ENCODE measurements at places on chromosomes 2 and 18. TPM values are rescaled to one million over a fixed set of nuclear protein-coding genes. Genes with fewer than 3 reads are reported as not detected.

DNA sequence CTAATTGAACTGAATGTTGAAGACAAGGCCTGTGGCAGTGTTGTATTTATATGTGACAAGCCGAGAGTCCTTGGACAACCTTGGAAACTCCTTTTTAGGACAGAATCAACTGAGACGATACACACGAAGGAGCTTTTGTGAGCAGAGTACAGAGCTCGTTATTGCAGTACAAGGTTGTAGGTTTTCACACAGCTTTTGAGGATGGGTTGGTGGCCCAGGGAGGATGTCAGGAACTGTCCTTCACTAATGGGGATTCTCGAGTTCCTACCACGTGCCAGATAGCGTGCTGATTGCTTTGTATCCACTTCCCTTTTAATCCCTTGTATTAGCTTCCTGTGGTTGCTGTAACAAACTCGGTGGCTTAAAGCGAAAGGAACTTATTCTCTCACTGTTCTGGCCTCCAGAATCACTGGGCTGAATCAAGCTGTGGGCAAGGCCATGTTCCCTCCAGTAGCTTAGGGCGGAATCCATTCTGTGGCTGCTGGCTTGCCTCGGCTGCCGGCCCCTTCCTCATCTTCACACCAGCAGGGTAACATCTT is 20.2 kb downstream of the INPP4A start:
- DNase-seq, result no peak

DNA sequence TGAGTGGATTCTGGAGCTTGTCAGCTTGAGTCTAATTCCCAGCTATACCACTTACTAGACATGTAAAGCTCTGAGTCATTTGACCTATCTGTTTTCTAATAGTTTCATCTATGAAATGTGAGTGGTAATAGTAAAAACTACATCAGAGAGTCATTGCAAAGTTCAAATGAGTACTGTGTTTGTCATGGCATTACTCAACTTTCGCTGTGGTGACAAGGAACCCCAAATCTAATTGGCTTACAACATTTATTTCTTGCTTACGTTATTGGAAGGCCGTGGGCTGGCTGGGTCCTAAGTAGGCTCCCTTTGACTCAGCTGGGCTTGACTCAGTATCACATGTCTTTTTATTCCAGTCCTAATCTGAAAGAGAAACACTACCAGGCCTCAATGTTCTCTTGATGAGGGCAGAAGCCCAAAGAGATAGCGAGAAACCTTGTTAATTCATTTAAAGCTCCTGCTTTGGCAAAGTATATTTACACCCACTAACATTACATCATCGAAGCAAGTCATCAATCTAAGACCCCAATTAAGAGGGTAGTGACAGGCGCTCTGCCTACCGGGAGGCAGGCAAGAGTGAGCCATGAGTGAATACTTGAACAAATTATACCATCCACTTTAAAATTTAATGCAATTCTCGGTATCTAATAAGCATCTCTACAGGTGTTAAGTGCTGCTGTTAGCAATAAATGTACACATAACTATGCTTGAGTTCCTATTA is 431.8 kb upstream of the SPHKAP start:
- DNase-seq, result no peak

DNA sequence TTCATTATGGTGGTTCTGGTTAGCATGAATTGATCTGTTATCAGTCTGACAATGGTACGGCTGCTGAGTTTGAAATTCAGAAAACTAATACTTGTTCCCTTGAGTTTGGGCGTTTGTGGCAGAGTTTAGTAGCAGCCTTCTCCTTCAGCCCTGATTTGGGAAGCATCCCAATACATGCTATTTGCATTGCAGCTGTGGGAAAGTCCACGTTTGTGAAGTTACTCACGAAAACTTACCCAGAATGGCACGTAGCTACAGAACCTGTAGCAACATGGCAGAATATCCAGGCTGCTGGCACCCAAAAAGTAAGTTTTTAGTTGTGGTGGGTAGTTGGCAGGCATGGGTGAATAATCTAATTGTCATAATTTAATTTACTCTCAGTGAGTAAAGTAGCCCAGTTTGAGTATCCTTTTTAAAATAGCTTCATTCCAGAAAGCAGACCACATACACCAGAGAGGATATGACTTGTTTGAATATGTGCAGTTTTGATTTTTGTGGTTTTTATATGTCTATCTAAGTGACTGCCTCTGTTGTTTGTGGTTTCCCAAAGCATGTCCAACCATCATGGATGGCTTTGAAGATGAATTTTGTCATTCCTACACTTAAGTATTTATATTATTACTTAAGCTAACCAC is 12.2 kb downstream of the DGUOK start:
- no peak for DNase-seq

DNA sequence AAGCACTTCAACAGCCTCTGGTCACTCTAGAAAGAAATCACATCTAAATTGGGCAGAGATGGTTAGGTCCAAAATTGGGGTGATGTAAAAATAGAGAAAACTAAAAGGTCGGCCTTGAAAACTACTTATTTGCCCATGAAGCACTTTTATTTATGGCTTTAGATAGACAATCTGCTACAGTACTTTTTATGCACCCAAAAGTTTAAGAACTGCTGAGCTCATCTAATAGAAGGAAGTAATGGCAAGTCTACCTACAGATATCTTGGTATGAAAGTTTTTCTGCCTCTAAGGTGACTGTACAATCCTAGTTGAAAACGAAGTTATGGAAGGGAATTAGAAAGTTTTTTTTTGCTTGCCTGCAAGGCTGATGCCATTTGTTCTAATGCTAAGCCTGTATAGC is 46.2 kb downstream of the SPHKAP start:
- DNase-seq, result no peak

GRCh38 chr2:69223759-69224511 is 163.1 kb downstream of the GFPT1 start:
- no peak for DNase-seq

GRCh38 chr2:207327513-207327912 is 161.8 kb upstream of the KLF7 start:
- DNase-seq, result no peak

DNA sequence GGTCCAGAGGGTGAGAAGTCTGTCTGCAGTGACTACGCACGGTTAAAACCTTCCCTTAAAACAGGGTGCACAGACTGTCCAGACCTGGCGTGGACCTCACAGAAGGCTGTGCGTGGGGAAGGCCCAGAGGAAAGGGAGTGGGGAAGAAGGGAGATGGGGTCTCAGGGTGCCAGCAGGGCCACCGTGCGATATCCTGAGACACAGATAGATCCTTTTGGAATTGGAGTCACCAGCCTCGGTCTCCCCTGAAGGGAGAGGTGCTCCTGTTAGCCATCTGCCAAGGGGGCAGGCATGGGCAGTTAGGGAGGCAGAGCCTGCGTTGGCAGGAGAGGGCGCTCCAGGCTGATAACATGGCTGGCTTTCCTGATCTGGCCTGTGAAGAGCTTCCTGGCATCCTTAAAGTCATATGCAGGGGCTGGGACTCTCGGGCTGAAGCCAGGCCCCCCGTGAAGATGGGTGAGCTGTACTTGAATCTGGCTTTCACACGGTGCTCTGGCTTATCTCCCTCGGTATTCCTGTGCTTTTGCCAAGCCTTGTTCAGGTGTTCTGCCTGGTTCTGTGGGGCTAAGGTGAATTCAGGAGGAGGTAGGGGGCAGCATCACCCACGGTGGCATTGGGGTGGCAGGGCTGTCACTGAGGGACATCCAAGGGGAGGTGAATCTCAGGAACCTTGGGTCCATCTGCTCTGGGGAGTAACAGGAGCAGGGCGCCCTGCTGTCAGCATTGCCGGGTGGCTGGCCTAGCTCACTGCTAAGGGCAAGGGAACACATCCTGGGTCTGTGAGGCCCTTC is 107.2 kb upstream of the SMAD2 start:
- DNase-seq, result peak; percentile 26

GRCh38 chr2:72815655-72816278 is 10.1 kb downstream of the EXOC6B start:
- DNase-seq, result no peak

GRCh38 chr18:22705328-22705727 is 227.8 kb upstream of the RBBP8 start:
- DNase-seq, result no peak

- DNase-seq, result no peak
Measured at GRCh38 chr18:37383036-37383785, 182.4 kb downstream of the CELF4 start.

GRCh38 chr2:19480673-19481072 is 122.2 kb upstream of the OSR1 start:
- no peak for DNase-seq

GRCh38 chr2:74959106-74959751 is 786 bp downstream of the POLE4 start:
- no peak for DNase-seq

DNA sequence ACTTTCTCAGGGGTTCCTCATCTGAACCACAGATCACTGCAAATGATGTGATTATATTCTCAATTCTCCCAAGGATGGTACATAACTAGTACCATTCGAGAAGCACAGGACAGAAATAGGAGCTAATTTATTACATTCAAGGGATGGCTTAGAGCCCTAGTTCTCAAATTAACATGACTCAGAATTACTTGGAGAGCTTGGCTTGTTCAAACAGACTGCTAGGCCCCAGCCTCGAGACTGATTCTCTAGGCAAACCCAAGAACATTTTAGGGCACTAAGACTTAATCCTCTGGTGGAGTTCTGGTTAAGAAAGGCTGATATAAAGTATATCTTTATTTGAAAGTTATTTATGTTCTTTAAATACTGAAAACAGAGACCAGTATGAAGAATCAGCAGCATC is 35.8 kb downstream of the HIBCH start:
- no peak for DNase-seq

DNA sequence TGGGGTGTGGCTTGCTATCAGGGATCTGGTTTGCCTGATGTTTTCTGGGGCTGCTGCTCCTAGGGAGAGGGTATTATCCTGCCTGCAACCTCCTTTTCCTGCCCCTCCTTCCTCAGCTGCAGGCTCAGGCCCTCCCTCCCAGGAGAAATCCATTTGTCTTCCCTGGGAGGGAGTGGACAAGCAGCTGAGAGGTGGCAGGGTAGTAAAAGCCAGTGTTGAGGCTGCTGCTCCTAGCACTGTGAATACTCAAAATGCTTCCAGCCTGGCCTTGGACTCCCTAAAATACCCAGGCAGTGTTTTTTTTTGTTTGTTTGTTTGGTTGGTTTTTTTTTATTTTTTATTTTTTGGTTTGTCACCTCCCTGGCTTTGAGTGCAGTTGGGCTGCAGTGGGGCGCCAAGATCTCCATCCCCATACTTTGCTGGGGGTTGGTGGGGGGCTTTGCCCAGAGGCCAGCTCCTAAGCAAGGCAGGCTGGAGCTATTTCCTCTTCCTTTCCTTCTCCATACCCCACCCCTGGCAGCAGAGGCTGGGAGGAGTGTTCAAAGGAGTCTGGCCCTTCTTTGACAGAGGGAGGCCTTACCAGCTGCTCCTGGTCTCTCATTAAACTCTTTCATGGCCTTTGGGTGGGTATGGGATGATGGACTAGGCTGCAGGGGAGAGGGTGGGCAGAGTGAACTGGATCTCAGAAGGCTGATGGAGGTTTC is 13.6 kb downstream of the HOXD3 start:
- no peak for DNase-seq

- DNase-seq, result no peak
Measured at GRCh38 chr2:166074430-166074829, 53.4 kb downstream of the SCN1A start.

- no peak for DNase-seq
Measured at GRCh38 chr2:187445051-187445450, 3.0 kb downstream of the CALCRL start.

DNA sequence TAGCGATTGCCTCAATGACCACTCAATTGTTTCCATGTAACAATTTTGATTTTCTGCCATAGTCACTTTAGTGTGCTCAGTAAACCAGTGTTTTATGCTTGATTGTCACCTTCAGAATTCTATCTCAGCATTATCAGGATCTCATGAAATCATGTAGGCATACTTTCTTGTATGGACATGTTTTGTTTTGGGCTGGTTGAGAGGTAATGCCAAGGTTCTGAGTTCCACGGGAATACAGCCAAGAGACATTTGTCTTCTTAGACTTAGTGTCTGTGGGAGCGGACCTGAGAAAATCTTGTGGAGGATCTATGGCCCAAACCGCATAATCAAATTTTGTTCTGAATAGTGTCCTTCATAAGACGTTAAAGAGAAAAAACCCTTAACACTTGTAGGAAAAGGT is 10.2 kb downstream of the MSTN start:
- no peak for DNase-seq

DNA sequence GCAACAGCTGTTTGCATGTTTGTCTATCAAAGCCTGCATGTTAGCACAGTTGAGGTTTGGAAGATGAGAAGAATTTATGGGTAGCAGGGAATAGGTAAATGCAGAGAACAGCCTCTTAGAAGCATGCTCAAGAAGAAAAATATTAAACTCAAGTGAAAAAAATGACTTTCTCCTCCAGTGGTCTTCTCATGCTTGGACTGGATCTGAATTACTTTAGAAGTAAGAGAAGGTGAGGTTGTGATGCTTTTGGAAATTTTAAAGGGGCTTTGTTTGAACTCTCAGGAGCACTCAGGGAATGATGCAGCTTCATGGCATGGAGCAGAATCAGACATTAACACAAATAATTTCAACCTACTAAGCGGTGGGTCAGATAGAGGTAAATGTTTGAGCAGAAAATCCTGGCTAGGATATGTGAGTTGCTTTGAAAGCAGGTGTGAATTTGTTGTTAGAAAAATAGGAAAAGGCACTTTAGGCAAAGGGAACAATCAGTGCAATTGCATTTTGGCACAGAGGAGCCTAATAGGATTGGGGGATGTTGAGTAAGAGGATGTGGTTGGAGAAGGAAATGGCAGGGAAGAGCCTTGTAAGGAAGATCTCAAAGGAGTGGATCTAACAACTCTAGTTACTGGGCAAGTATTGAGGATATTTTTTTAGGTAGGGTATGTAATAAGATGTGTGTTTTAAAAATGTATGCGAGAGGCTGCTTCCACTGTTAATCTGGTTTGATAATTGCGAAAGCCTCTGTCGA is 76.3 kb downstream of the DDX1 start:
- DNase-seq, result no peak

DNA sequence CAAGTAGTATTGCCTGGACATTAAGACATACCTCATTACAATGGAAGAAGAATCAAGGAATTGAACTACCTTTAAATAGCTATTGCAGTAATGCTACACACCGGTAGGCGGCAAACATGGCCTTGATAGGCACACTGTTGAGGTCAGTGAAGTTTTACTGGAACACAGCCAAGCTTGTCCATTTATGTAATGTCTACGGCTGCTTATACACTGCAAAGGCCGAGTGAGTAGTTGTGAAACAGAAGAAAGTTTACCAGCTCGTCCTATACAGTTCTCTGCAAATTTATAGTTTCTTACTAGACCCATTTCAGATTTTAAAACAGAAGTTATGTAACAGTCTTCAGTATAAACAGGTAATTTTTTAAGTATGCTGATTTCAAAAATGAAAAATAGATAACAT is 38.8 kb downstream of the PPP4R1 start:
- peak; percentile 93 for DNase-seq

GRCh38 chr2:217820904-217821303 is 181.9 kb downstream of the TNS1 start:
- DNase-seq, result no peak

GRCh38 chr18:27165412-27165811 is 19.7 kb downstream of the CHST9 start:
- no peak for DNase-seq

SERPINB7 gene
- not detected for polyA plus RNA-seq

CHRND gene
- polyA plus RNA-seq, result not detected

PPP1R1C gene
- polyA plus RNA-seq, result 2.4 TPM

RAB27B gene
- 3.8 TPM for polyA plus RNA-seq

DLX1 gene
- 0.47 TPM for polyA plus RNA-seq

ASIC4 gene
- polyA plus RNA-seq, result 0.10 TPM

ALK gene
- polyA plus RNA-seq, result not detected

OSR1 gene
- polyA plus RNA-seq, result not detected

TRABD2A gene
- 35.5 TPM for polyA plus RNA-seq

ITPRID2 gene
- 52.0 TPM for polyA plus RNA-seq

CPLX4 gene
- not detected for polyA plus RNA-seq

IGFBP2 gene
- polyA plus RNA-seq, result 98.7 TPM

CDH19 gene
- polyA plus RNA-seq, result 3.0 TPM

CYP27C1 gene
- not detected for polyA plus RNA-seq

CXCR2 gene
- not detected for polyA plus RNA-seq

POMC gene
- polyA plus RNA-seq, result 3.7 TPM
